Posterior vena cava (tissue), 2 donors: ENCODE measurements at places on chromosomes 5 and 9.

DNA sequence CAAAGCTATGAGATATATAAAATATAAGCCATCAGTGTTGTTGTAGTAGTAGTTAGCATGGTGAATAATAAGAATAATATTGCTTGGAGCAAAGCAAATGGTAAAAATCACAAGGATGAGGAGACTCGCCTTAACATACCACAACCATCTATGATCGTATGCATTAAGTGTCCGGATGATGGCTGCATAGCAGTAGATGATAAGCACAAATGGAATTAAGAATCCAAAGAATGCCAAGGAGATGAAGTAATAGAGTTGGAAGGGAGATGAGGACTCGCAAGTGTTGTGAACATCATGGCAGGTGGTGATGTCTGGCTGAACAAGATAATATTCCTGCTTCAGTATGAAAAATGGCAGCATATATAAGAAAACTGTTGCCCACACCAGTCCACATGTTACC is 5.5 kb downstream of the F2RL2 start:
- no peak for DNase-seq

GRCh38 chr9:132384376-132384775 is 22.3 kb downstream of the TTF1 start:
- no peak for DNase-seq

- DNase-seq = no peak
These were observed 264.4 kb downstream of the SYK start for GRCh38 chr9:91066042-91066415.

GRCh38 chr9:134895908-134896833 is 15.6 kb downstream of the FCN2 start:
- DNase-seq = peak; percentile 76

DNA sequence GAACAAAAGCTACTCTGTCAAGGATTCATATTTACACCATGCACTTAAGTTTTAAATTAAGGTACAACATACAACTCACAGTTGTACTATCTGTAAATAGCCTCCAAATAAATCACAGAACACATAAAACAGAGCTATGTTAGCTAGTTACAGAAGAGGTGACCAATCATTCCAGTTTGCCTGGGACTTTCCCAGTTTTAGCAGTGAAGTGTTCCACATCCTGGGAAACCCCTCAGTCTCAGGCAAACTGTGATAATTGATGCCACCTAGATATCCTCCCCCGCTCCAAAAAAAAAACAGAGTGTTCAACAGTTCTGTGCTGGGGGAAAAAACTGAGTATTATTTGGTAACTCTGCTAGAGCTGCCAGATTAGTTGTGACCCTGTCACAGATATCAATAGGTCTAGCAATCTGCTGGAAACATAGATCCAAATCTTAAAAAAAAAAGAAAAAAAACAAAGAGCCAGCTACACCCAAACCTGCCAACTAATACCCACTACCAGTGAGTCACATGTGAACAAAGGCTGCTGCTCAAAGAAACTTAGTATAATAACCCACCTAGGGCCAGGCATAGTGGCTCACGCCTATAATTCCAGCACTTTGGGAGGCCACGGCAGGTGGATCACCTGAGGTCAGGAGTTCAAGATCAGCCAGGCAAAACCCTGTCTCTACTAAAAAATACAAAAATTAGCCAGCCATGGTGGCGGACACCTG is 5.7 kb downstream of the TBCA start:
- DNase-seq = no peak

DNA sequence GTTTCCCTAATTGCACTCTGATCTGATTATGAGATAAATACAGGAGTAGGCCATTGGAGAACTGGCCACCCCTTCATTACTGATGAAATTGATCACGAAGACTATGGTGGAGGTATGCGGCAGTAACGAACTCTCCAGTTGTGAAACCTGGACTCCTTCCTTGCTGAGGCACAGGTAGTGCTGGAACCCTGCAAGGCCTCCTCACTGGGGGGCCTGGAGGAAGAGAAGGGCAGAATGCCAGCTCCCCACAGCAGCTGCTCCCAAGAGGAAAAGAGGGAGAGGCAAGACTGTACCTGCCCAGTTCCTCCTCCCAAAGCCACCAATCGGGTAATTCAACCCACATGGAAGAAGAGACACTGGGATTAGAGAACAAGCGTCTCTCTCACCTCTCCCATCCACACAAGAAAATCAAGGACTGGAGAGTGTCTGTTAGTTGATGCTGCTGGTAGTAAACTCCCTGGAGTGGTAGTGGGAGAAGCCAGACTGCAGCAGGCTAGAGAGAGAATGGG is 19.1 kb upstream of the TRIO start:
- no peak for DNase-seq

GRCh38 chr5:3401635-3402034 is 194.0 kb upstream of the IRX1 start:
- no peak for DNase-seq

DNA sequence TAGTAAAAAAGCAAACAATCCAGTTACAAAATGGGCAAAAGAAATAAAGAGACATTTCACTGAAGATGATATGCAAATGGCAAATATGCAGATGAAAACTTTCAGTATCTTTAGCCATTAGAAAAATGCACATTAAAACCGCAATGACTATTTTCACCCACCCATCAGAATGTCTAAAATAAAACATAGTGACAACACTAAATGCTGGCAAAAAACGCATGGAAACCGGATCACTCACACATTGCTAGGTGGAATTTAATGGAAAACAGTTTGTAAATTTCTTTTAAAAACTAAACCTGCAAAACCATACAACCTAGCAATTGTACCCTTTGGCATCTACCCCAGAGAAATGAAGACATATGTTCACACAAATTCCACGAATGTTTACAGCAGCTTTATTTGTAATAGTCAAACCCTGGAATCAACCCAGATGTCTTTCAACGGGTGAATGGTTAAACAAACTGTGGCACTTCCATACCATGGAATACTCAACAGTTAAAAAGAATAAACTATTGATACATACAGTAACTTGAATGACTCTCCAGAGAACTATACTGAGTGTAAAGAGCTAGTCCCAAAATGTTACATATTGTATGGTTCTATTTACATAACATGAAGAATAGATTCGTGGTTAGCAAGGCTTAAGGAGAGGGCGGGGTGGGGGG is 17.2 kb upstream of the PAM start:
- DNase-seq = no peak

DNA sequence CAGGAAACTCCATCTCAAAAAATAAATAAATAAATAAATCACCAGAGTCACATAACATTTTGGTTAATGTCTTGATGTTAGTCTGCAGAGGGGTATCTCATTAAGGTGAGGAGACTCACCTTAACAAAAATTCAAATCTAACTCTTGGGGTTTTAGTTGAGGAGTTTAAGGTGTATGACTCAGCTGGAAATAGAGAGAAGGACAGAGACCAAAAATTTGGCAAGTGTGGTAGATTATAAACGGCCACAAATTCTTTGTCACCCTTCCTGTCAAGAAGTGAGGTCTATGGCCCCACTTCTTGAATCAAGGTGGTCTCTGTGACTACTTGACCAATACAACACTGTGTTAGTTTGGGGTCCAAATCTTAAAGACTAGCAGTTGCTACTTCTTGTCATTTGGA is 60.8 kb downstream of the TTC39B start:
- no peak for DNase-seq

GRCh38 chr5:143262393-143263174 is 140.9 kb downstream of the NR3C1 start:
- DNase-seq = no peak

DNA sequence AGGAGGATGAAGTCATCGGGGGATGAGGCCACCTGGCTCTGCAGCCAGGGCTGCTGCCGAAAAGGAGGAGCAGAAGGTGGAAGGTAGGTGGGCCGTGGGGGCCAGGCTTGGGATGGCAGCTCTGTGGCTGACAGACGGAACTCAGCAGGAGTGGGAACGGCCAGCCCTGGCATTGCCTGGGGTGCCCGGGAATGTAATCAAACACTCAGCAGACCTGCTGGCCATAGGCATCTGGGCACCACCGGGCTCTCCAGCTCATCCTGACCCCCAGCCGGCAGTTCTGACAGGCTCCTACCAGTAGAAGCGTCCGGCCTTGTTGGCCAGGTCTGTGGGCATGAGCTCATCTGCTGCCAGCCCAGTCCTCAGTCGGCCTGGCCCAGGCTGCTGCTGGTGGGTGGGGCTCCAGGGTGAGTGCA is 4.3 kb upstream of the FAT2 start:
- no peak for DNase-seq

DNA sequence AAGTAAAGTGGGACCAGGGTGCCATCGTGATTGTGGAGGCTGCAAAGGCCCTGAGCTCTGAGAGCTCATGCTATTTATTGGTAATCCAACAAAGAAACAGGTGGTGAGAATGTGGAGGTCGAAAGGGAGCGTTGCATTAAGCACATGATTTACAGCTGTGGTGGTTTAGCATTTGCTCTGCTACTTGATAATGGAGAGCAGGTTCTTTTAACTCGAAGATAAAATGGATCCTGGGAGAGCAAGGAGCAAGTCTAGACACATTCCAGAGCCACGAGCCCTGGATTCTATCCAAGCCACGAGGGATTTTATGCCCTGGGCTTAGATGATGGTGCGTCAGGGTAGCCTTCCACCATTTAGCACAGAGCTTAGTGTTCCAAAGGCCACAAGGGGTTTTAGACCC is 1710.1 kb upstream of the CDH9 start:
- no peak for DNase-seq
